ENCODE measurements at places on chromosomes 5 and 9.

- DNase-seq = no peak
Observed at GRCh38 chr9:110128664-110129329, 79.2 kb downstream of the C9orf152 start.

DNA sequence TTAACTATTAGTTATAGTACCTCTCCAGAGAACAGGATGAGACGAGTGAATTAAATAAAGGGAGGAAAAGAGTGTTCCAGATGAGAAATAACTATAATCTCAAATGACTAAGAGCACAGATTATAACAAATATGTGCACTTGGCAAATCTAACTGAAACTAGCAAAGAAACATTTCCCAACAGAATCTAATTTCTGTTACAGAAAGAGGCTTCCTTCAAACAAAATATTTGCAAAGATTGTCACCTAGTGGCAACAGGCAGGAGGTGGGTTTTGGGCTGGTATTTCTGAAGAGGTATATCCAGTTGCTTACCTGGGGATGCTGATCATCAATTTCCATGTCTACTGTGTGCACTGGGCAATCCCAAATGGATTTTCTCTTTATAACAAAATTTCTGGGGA lies 5.6 kb upstream of the SPDL1 start:
- DNase-seq = no peak

DNA sequence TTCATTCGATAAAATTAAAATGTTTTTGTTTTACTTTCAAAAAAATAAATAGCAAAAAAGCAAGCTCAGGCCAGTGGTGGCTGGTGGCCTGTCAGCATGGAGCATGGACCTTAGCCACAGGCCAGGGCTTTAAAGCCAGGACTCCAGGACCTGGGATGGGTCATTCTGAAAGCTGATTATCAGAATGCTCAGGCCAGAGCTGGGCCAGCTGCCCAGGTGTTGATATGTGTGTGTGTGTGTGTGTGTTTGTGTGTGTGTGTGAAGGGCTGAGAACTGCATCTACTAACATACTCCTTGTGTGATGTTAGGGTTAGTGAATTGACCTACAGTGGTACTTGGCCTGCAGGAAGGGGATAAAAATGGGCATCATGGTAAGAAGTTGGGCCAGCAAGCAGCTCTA lies 21.5 kb downstream of the PALM2AKAP2 start:
- no peak for DNase-seq

- no peak for DNase-seq
Observed at GRCh38 chr9:134056483-134057306, 11.1 kb downstream of the BRD3 start.

GRCh38 chr5:72107901-72108201 lies 576 bp downstream of the MAP1B start:
- DNase-seq = peak; percentile 11

DNA sequence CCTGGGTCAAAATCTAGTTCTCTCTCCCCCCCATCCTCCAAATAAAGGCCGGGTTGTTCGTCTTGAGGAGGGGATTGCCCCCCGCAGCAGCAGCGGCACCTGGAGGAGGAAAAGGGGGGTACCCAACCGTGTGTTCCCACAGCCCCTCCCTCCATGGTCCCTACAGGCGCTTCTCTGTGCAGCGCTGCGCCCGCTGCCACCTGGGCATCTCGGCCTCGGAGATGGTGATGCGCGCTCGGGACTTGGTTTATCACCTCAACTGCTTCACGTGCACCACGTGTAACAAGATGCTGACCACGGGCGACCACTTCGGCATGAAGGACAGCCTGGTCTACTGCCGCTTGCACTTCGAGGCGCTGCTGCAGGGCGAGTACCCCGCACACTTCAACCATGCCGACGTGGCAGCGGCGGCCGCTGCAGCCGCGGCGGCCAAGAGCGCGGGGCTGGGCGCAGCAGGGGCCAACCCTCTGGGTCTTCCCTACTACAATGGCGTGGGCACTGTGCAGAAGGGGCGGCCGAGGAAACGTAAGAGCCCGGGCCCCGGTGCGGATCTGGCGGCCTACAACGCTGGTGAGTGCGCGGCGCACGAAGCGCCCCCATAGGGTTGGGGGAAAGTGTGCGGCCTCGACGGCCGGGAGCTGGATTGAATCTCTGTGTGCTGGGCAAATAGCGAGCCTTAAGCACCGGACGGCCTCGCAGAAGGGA lies 3.5 kb downstream of the LHX2 start:
- DNase-seq = no peak

- no peak for DNase-seq
Observed at GRCh38 chr9:33480106-33480505, 6.4 kb upstream of the NOL6 start.

DNA sequence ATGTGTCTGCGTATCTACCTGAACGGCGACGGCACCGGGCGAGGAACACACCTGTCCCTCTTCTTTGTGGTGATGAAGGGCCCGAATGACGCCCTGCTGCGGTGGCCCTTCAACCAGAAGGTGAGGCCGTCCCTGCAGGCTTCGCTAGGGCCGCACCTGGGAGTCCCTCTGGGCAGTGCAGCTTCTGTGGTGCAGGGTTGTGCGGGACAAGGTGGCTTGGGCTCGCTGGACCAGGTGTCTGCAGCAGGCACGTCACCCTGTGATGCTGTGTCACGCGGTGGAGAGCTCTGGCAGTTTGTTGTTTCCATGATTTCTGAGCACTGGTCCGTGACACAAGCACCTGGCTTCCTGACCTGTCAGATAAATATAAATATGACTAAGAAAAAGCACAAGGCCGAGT lies 20.7 kb downstream of the FBXW5 start:
- no peak for DNase-seq

- no peak for DNase-seq
Observed at GRCh38 chr5:74622122-74622521, 18.4 kb downstream of the ENC1 start.
